ENCODE measurements at places on chromosomes 2 and 18.

DNA sequence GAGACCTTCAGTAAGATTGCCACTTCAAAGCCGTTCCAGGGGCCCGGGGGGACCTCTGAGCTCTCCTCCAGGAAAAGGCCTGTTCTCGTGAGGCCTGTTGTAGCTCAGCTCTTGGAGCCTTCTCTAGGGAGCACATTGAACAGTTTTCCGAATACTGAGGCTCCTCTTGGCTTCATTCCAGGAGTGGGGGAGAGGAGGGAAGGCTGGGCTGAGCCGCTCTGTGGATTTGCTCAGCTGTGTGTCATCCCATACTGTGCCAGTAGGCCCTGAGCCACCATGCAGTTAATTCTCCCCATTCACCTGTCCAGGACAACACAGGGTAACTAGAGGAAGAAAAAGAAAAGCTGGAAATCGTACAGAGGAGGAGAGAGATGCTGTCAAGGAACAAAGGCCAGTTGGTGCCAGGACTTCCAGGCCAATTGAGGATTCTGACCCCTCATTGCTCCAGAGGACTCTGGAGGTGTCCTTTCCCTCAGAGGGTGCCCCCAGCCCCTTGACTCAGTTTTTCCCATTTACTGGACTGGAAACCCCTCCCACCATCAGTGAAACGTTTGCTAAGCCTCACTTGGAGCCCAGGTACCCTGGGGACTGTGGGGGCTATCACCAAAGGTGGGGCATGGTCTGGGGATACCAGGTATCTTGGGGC, 41.4 kb downstream of the HS1BP3 start:
- DNase-seq, result no peak

DNA sequence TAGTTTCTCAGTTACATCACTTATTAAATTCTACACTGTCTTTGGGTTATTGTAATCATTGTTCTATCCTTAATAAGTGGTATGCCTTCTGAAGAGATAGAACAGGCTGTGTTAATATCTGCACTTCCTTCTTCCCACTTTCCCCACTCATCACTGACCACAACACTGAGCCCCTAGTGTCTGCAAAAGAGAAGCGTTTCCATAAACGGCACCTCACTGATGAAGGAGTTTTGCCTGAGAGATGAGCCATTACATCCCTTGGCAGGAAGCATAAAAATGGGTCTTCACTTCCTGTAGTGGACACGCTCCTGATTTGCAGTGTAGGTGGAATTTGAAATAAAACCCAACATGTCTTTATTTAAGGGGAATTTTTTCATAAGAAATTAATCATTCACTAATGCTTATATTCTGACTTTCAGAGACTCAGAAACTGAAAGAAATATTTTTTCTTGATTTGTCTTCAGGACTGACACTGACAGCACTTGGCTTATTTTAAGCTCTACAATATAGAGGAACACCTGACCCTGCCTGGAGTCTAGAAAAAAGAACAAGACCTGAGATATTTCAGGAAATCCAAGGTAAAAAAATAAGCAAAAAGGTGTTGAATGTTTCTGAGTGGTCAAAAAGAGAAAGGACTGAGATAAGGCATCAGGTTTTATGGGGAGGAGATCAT, 275.3 kb downstream of the RAD51AP2 start:
- no peak for DNase-seq

DNA sequence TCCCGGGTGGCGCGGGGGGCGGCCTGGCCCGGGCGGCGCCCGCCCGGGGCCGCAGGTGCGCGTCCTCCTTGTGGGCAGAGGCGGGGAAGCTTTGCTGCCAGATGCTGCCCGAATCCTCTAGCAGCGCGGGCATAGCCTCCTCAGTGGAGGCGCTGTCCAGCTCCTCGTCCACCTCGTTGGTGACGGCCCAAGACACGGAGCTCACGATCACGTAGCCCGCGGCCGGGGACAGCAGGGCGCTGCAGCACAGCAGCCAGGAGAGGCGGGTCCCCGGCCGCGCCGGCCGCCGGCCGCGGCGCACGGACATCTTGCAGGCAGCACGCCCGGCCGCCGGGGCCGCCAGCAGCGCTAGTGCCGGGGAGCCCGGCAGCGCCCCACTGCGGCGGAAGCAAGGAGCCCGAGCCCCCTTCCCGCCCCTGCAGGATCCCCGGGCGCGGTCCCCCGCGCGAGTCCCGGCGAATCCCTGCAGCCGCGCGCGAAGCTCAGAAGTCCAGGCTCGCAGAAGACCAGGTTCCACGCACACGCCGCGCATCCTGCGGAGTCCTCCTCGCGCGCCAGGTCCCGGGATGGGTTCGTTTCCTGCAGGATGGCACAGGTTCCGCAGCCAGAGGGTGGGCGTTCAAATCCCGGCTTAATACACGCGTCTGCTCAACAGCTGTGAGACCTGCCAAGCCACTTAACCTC, at the start of gene CREG2:
Gene CREG2 (minus strand): TSS at position 353 of the 684 bp plus-strand sequence. CDS start 46 bp downstream, at position 307.
- DNase-seq, result peak; percentile 47

- no peak for DNase-seq
Observed at GRCh38 chr2:27960237-27960912, 69.8 kb downstream of the BABAM2 start.

GRCh38 chr2:189477756-189478155, 36.5 kb downstream of the WDR75 start:
- no peak for DNase-seq

DNA sequence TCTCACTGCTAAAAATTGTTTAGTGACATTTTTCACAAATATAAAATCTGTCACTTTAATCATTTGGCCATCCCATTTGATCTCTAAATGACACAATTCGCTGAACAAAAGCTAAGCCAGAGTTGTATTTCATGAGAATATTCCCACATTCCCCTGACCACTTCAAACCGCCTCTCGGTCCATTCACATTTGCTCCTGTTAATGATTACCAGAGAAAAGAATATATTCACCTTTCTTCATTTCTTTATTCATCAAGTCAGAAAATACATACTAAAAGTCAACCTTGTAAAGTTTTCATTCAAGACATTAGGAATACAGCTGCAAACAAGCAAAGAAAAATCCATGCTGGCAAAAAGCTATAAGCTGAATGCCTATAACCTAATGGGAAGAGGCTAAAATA, 225.5 kb downstream of the DOK6 start:
- DNase-seq, result no peak

- no peak for DNase-seq
Observed at GRCh38 chr2:208228476-208228875, 26.4 kb downstream of the IDH1 start.

- DNase-seq, result peak; percentile 64
Observed at GRCh38 chr2:25286025-25286400, 55.7 kb downstream of the DNMT3A start.

DNA sequence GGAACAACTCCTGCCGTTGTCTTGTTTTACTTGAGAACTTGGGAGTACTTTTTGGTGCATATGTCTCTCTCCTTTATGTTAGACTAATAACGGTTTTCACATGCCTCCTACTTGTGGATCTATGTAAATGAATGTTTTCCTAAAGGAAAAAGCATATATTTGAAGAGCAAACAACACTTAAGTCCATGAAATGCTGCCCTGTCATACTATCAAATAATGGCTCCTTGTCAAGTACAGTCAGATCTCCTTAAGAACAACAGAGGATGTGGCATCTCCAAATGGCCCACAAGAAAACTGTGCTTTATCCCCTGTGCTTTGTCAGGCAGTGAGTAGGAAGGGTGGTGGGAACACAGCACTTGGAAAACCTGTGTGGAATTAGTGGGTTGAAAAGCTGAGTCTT, 198.2 kb downstream of the PTGR3 start:
- DNase-seq, result no peak

- no peak for DNase-seq
Observed at GRCh38 chr2:72570413-72570812, 255.4 kb downstream of the EXOC6B start.

GRCh38 chr2:134985061-134985460, 62.2 kb downstream of the MAP3K19 start:
- no peak for DNase-seq

Data from activated CD8-positive, alpha-beta memory T cell treated with anti-CD3 and anti-CD28 coated beads, Interleukin-2, amount 50 U/mL, for 4 hours (primary cell).